ENCODE measurements at places on chromosomes 5 and 9. TPM values are rescaled to one million over a fixed set of nuclear protein-coding genes. Genes with fewer than 3 reads are reported as not detected.

- DNase-seq, result no peak
Measured at GRCh38 chr5:58629271-58630159, 46.6 kb downstream of the RAB3C start.

- DNase-seq, result no peak
Measured at GRCh38 chr5:98982880-98983279, 54.1 kb upstream of the CHD1 start.

DNA sequence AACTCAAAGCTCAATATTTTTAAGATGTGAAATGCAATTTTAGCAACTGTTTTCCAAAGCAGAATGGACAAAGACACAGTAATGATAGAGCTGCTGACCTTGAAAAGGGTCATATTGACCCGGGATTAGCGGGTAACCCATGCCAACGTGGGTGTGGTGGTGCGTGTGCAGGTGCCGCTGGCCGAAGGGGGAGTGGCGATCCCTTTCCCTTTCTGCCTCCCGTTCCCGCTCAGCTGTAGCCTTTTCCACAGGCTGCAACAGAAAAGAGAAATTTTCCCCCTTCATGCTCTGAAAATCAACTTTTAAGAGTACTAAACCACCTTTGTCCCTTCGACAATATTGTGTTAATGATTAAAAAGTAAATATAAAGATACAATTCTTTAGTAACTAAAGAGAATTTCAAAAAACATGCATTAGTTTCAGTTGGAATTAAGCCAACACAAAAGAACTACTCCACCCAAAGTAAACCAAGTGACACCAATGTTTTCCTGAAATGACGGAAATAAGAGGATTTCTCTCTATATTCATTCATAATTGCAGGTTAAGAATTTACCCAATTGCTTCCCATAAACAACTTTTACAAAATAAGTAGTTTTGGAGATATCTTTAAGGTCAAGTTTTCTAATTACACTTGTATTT lies 105.2 kb downstream of the ZNF608 start:
- DNase-seq, result no peak

- DNase-seq, result no peak
Measured at GRCh38 chr5:176778921-176779465, 31.4 kb upstream of the UNC5A start.

DNA sequence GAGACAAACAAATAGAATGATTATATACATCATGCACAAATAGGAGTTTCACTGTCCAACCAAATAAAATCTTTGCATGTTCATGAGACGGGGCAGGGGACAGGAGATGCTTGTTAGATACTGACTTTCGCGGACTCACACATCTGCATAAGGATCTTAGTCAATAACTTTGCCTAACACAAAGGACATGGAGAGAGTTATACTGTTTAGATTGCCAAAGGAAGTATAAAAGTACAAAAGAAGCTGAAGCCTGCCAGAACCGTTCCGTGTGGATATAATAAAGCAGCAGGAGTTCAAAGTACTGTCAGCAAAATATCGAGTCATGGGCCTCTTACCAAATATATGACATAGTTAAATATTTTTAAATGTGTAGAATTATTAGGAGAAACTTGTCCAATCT lies 1148.4 kb downstream of the EFNA5 start:
- no peak for DNase-seq

DNA sequence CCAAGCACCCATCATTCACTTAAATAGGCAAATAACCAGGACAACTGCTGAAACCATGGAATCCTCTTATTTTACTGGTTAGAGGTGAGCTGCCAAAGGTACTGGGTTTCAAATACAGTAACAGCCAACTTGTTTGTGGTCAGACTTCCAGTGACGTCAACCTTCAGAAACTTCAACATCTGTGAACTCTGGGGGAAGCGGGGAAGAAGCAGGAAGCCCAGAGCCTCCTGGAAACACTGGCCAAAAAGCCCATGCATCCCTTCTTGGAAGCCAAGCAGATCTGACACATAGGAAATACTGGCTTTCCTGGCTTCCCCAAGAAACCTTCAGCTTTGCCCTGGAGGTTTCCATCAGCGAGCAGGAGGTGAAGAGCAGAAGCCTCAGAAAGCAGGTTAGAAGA lies 4.9 kb upstream of the FRRS1L start:
- DNase-seq, result no peak

- DNase-seq, result no peak
Measured at GRCh38 chr5:132790201-132790865, 13.3 kb upstream of the SEPTIN8 start.

- no peak for DNase-seq
Measured at GRCh38 chr9:98594546-98595160, 114.1 kb downstream of the GABBR2 start.

- DNase-seq, result no peak
Measured at GRCh38 chr5:166618526-166618925, 1672.9 kb upstream of the WWC1 start.

GRCh38 chr5:178435321-178436238 lies 154.6 kb downstream of the COL23A1 start:
- DNase-seq, result no peak

DNA sequence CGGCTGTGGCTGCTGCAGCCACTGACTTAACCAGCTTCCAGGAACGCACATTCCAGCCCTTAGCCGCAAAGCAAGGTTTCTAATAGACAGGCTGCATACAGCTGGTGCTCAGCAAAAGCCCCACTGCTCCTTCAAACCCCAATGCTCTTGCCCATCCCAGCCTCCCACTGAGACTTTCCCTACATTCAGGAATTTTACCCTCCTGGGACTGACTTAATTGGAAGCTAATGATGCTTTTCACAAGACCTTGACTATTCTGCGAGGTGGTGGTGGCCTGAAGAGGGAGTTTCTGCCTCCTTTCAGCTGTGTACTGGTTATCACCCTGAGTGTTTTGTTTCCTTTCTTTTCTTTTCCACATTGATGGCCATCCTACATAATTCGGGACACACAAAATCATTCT lies 164.9 kb upstream of the IRX1 start:
- DNase-seq, result no peak

- no peak for DNase-seq
Measured at GRCh38 chr5:149113669-149114068, 27.6 kb upstream of the ABLIM3 start.

GRCh38 chr9:105883847-105884246 lies 189.5 kb downstream of the TMEM38B start:
- peak; percentile 27 for DNase-seq

DNA sequence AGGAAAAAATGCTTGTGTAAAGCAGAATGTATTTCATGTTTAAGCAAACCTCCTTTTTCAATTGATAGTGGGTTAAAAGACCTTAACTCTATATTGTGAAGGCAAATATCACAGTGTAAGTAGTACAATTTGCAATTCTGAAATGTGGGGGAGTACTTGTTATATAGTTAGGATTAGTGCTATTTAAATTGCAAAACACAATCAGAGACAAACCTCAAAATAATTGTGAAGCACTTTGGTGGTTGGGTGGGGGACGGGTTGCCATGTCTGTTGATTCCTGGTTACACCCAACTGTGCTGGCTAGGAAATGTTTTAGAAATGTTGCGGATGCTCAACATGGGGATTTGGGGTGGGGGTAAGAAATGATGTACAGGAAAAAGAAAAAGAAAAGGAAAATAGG lies 37.4 kb downstream of the EGFLAM start:
- DNase-seq, result no peak

- no peak for DNase-seq
Measured at GRCh38 chr9:132820169-132820944, 57.7 kb downstream of the AK8 start.

DNA sequence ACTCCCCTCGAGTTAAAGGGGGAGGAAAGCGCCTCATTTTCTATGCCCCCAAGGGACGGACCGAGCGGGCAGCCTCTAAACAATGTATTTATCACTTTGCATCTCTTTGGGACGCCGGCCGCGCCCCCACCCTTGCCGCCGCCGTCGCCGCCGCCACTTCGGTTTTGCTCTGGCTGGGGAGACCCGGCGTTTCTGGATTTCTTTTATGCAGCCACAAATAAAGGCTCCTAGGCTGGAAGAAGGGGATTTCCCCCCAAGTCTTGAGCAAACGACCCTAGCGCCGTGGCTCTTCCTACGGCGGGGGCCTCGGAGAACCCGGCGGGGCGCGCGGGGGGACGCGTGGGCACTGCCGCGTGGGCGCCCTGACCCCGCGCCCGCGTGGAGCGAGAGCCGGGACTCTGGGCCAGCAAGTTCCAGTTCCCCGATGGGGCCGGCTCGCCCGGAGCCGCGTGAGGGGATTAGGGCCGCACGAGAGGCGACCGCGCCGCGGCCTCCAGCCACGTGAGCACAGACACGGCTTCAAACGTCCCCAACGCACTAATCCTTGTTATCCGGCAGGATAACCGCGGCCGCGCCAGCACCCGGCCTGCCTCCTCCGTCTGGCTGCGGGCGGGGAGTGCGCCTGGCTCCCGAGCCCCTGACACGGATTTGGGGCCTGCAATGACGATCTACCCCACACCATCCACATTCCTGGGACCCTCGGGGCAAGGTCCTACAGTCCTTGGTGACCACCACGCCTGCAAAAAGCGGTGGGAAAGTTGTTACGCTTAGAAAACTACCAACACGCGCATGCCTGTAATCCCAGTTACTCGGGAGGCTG lies 7.9 kb upstream of the NEUROG1 start:
- no peak for DNase-seq

DNA sequence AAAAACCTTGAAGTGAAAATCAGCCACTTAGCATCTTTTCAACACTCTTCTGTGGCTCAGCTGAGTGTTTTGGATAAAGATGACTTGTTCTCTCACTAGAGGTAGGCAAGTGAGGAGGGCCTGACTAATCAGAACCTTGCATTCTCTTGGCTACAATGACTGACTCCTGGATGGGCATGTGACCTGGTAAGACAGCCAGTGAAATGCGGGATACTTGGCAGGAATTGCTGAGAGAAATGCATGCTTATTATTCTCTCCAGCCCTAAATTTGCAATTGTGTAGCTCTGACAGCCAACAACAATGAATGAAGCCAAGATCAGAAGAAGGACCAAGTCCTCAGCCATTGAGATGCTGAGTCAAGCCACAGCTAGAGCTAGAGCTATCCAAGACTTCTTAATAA lies 490.5 kb upstream of the ZNF608 start:
- DNase-seq, result no peak

- no peak for DNase-seq
Measured at GRCh38 chr9:26650325-26650724, 242.3 kb downstream of the CAAP1 start.

GRCh38 chr9:98010445-98010844 lies 27.3 kb downstream of the ANP32B start:
- no peak for DNase-seq

GRCh38 chr5:151214614-151215545 lies 9.0 kb downstream of the CCDC69 start:
- peak; percentile 91 for DNase-seq

DNA sequence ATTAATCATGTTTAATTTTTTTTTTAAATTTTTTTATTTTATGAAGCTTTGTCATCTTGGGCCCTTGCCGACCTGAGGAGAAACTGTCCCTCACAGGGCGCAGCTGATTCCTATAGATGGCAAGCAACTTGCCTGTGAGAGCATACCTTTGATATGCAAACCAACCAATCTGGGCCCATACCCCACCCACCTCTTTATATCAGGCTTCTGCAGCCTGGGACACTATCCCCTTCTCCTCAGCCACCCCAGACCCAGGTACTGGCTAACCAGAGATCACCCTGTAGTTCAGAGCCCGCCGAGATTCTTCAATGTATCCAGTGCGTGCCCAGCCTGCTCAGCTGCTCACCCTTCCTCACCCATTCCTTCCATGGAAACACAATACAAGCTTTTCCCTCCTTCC lies 18.7 kb upstream of the AGGF1 start:
- no peak for DNase-seq

DNA sequence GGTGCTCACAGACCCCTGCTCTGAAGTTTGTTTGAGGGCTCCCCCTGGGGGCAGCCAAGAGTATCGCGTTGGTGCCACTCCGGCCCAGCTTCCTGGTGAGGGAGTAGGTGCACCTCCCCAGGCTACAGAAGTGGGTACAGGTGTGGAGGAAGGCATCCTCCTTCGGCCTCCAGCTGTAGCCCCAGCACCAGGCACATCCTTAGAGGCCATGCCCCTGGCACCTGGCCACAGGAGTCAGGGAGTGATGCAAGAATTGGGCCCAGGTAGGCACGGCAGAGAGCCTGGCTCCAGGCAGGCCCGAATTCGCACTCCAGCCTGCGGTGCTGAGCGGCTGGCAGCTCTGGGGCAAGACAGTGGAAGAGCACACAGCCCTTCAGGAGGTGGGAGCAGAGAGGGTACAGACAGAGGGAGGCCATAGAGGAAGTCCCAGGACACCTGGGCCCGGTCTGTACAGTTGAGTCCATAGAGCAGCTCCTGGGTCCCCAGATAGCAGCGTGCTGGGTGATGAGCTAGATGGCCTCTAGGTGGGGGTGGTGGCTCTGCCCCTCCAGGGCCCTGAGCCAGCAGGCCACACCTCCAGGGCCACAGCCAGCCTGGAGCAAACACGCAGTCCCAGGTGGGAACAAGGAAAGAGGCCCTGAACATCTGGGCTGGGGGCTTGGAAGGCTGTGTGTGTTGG lies 2.4 kb downstream of the SAPCD2 start:
- DNase-seq, result no peak

GRCh38 chr5:15452781-15453180 lies 47.2 kb upstream of the FBXL7 start:
- DNase-seq, result no peak

- DNase-seq, result no peak
Measured at GRCh38 chr5:66363097-66363496, 219.0 kb downstream of the SREK1 start.

DNA sequence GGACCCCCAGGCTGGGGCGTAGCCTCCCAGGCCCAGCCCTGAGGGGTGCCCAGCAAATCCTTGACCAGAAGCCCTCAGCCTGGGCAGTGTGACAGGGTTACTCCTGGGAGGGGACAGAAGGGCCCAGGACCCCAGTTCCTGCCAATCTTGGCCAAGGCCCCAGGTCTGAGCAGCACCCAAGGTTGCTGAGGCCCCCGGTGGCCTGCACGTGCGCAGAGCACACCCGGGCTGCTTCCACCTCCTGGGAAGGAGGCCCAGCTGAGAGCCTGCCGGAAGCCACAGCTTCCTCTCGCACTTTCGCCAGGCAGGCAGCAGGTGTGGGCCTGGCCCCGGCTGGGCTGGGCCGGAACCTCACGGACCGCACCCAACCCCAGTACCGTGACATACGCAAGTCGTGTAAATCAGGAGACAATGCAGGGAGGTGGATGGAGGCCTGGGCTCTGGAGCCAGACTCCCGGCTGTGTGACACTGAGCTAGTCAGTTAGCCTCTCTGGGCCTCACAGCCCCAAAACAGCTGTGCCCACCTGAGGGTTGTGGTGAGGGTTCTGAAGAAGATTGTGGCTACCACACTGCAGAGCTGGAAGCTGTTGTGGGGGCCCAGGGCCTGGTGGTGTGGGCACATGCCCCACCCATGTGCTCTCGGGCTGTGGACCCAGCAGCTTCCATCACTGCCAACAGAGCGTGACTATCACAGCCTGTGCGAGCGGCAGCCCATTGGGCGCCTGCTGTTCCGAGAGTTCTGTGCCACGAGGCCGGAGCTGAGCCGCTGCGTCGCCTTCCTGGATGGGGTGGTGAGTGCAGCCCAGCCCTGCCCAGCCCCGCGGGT lies 5.1 kb downstream of the GRK6 start:
- peak; percentile 77 for DNase-seq

The CLINT1 gene
- 96.7 TPM for total RNA-seq

The OGN gene
- total RNA-seq, result 0.11 TPM

The CDO1 gene
- total RNA-seq, result not detected

The RABGAP1 gene
- total RNA-seq, result 26.6 TPM

The PHF19 gene
- 116 TPM for total RNA-seq

The RORB gene
- not detected for total RNA-seq

The CDH9 gene
- total RNA-seq, result not detected

The FAF2 gene
- total RNA-seq, result 33.7 TPM

The SPATA6L gene
- total RNA-seq, result 2.1 TPM

The RRAGA gene
- total RNA-seq, result 44.5 TPM

The CCDC112 gene
- 0.58 TPM for total RNA-seq

The SPATA31A3 gene
- total RNA-seq, result not detected

The GLDC gene
- 117 TPM for total RNA-seq

The C9orf50 gene
- not detected for total RNA-seq

The IQGAP2 gene
- total RNA-seq, result 28.2 TPM
